ENCODE measurements at places on chromosomes 1 and 21.

DNA sequence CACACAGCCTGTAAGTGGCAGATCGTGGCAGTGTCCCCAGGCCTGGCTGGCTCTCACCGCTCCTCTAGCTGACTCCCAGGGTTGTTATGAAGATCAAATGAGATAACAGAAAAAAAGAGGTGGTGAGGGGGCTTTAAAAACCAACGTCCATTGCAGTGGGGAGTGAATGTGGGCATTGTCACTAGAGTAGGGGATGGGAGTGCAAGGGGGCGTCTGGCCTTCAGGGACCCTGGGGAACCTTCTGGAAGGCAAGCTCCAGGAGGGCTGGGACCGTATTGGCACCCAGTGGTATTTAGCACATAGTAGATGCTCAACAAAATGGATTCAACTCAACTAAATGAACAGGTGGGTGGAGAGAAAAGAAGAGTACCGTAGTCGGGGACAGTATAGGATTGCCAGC, 3.4 kb downstream of the PLA2G2D start:
- no peak for DNase-seq

GRCh38 chr1:105684714-105685113, 1371.8 kb upstream of the PRMT6 start:
- DNase-seq, result no peak

GRCh38 chr21:45304476-45304830, 16.8 kb upstream of the POFUT2 start:
- no peak for DNase-seq

DNA sequence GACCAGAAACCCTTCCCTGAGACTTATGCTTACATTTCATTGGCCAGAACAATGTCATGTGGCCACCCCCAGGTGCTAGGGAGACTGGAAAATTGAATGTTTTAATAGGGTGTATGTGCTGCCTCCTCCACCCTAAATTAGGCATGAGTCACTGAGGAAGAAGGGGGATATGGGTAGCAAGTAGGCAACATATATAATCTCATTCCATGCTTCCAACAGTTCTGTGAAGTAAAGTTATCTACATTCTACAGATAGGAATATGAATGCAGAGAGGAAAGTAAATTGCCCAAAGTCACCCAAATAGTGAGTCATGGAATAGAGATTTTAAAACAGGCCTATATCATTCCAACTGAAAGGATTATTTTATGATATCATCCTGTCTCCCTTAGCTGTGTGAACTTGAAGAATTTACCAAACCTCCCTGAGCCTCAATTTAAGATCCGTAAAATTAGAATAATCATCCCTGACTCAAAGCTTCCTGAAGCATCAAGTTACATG, 168.6 kb upstream of the FGGY start:
- no peak for DNase-seq

DNA sequence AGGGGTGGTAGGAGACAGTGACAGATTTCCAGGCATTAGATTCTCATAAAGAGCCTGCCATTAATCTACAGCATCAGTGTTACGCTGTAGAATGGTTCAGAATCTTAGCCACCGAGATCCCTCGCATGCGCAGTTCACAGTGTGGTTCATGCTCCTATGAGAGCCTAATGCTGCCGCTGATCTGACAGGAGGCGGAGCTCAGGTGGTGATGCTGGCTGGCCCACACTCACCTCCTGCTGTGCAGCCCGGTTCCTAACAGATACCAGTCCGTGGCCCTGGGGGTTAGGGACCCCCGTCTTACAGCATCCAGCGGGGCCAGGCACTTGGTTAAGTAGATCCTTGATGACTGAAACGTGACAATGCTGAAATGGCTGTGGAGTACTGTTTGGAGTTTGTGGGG, 163.6 kb upstream of the C1orf21 start:
- no peak for DNase-seq

DNA sequence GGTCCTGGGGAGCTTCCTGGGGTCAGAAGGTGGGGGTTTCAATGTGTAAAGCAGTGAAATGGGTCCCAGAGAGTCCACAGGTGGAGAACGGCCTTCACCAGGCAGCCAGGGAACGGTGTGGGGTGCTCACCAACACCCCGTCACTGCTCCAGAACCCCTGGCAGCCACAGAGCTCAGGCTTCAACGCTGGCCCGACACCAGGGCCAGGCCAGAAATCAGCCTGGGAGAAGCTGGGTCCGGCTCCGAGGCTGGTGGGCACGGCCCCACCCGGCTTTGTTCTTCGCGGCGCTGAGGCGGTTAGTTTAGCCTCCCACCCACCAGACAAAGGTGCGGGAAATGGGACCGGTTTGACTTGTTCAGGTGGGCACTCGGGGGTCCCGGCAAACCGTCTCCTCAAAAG, 24.8 kb upstream of the C1orf159 start:
- no peak for DNase-seq

DNA sequence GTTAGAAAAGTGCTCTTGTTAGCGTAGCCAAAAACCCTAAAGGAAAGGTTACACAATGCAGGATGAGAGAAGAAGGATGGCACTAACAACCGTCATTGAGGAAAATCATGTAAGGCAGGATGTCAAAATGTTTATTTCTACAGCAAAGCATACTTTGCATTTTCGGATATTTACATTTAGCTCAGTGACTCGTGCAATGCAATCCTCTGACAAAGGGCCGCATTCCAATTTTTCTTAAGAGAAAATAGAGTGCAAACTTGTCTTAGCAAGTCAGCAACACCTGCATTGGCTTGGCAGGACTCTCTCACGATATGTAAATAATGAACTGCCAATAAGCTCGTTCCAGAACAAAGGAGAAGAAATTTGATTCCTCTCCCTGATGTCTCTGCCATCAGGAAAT, 33.3 kb downstream of the TIAM1 start:
- DNase-seq, result no peak

GRCh38 chr1:156086256-156086662, 4.0 kb upstream of the MEX3A start:
- no peak for DNase-seq

DNA sequence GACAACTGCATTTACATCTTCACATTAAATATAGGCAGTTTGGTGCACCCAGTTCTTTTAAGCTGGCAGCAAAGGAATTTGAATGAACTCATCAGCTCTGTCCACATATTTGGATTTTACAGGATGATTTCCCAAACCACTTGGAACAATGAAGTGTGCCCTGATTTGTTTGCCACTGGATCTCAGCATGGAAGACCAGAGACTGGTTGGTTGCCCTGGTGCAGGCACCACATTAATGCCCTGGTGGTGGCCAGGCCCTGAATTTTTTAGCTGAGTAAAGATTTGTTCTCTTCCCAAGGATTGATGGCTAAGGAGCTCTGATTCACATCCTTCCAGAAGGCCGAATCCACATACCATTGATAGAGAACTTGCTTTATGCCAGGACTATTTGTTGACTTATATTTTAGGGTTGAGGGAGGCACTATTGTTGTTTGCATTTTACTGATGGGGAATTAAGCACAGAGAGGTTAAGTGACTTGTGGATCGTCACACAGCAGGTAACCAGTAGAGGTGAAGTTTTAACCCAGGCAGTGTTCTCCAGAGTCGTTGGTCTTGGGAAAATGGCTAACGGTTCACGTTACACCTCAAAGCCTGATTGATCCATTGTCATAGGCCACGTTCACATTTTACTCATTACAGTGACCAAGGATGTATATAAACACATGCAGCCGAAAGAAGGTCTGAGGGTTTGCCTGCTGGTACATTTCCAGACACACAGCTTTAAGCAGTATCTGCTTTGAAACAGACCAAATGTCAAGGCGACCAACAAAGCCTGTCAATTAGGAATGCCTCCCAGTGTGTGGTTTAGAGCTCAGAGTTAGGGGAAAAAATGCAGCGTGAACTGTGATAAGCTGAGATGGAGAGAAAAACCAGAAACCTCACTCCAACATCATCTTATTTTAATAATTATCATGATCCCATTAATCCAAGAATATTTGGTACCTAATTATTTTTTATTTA, 50.7 kb downstream of the KAZN start:
- no peak for DNase-seq

- DNase-seq, result no peak
These were observed 314.9 kb downstream of the KIF26B start for GRCh38 chr1:245469734-245470133.

DNA sequence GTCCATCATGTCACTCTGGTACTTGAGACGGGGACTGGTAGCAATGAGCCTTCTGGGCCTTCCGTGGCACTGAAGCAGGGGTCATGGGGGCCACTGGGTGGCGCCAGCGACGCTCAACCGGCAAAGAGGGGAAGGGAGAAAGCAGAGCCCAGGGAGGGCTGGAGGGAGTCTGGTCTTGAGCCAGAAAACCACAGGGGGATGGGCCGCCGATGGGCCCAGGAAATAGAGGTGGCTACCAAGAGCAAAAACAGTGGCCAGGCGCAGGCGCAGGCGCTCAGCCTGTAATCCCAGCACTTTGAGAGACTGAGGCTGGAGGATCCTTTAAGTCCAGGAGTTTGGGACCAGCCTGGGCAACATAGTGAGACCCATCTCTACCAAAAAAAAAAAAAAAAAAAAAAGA, 21.8 kb downstream of the EXOC8 start:
- DNase-seq, result peak; percentile 39

- DNase-seq, result no peak
These were observed 44.2 kb downstream of the WDR64 start for GRCh38 chr1:241696172-241696814.

DNA sequence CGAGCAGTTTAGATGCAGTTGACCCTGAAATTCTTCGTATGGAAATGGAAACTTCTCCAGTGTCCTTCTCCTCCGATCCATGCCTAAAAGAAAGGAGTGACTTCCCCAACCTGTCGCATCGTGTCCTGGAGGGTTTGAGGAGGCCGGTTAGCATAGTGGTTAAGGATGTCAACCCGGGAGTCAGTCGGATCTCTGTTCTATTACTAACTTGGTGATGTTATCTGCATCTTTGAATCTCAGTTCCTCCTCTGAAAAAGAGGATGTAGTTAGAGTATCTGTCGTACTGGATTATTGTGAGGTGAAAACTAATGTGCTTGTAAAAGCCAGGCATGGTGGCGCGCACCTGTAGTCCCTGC, 684 bp downstream of the ZBTB8B start:
- no peak for DNase-seq

DNA sequence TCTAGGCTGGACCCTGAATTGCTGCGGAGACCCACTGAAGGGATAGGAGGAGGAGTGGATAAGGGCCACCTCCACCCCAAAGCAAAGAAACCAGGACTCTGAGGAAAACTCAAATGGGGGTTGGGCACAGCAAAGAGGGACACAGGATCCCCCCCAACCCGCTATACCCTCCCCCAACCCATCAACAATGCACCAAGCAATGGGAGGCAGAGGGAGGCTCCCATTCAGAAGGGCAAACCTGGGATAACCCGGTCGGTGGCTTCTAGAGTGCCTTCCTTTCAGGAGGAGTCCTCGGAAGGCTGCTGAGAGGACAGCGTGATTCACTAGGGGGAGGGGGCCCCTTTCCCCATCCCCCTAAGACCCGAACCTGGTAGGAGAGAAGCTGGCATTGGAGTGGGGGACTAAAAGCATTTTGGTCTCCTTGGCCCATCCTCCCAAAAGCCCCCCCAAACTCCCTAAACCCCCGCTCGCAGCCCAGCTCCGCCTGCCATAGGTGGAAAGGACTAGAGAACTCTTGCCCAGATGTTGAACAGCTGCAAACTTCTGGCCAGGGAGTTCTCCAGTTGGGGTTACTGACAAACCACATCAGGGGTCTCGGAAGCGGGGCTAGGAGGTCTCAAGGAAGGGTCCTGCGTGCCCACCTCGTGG, 1.3 kb downstream of the MEF2D start:
- DNase-seq, result no peak

DNA sequence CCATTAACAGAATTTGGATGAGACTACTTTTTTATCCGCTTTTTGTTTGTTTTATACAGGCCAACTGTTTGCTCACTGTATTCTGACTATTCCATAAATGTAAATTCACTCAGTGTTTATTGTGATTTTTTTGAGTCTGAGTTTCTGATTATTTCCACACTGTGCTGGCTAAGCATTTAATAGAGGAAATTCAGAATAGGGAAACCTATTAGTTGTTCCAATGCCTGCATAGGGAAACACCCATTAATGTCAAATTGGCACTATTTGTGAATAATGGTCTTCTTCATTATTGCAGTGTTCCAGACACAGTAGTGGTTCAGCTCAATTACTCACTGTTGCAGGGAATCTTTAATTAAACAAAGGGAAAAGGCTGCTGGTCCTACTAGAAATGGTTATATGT, 174.7 kb upstream of the SGIP1 start:
- no peak for DNase-seq

DNA sequence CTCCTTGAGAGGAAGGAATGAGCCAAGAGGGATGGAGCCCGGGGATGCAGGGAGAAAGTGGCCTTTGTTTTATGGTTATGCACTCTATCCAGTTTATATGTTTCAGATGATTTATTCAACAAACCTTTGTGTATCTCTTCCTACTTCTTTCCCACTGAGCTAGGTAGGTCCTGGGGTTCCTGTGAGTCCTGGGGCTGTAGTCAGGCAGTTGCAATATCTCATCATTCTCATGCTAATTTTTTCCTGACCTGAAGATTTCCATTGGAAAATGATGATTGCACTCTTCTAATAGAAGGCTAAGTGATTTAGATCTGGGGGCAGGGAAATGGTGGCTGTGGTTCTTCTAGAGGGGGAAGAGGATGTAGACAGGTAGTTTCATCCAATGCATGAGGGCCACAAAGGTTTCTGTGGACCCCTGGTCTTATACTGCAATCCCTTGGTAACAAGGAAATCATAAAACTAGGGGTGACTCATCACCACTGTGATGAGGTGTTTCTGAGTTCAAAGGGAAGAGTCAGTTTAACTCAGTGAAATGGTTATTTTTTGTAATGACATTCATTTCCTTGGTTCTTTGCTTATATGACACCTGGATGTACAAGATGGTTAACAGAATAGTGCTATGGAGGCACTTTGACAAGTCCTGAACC, 20.2 kb downstream of the B3GALT5 start:
- no peak for DNase-seq

- DNase-seq, result no peak
These were observed 427.8 kb upstream of the ZP4 start for GRCh38 chr1:238318294-238319110.
